ENCODE measurements at places on chromosomes 7 and 10.

GRCh38 chr10:74384615-74385183 is 233.7 kb downstream of the ADK start:
- no peak for DNase-seq

GRCh38 chr10:65602182-65602865 is 1323.5 kb upstream of the LRRTM3 start:
- no peak for DNase-seq

GRCh38 chr7:126700807-126701604 is 551.7 kb downstream of the GRM8 start:
- DNase-seq = no peak

DNA sequence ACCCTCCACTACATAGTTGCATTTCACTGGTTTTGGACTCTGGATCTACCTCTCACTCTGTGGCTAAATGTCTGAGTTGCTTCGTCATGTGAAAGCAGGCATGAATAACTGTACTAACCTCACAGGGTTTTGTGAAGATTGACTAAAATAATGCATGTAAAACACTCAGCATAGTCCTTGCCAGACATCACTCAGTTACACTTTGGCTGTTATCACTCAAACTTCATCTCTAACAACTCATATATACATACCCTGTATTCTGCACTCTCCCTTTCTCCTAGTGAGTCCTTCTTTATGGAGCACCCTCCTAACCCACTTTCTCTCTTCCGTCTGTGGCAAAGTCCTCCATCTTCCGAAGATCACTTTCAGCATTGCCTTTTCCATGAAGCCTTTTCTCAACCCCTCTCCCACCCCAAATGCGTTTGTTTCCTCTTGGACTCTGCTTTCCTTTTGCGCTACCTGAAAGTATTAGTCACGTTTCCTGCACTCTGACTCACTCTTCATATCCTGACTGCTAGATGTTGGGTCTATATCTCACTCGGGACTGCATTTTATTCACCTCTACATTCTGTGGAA is 72.6 kb downstream of the OSBPL3 start:
- no peak for DNase-seq

- no peak for DNase-seq
Measured at GRCh38 chr10:26574783-26575182, 122.7 kb upstream of the PDSS1 start.

DNA sequence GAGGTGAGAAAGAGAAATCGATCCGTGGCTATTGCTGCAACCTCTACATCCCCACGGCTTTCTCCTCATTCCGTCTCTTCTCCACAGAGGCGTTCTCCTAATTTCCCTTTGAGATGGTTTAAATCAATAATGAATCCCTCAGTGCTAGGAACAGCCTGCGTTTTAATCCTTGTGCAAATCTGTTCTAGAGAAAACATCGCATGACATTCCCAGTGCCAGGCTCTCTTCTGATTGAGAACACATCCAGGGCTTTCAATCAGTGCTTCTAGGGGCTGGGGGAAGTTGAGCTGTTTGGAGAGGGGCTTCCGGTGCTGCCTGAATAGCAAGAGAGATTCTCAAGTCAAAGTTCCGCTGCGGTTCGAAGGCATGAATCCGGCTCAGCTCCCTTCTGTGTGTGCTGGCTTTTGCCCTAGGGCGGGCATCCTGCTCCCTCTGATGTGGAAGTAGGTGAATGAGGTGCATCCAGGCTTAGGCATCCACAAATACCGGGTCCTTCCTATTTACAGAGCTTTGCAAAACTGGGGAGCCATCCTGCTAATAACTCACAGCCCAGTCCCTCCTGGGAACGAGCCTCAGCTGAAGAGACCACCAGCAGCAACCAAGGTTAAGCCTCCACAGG is 62.8 kb downstream of the CHST15 start:
- no peak for DNase-seq

DNA sequence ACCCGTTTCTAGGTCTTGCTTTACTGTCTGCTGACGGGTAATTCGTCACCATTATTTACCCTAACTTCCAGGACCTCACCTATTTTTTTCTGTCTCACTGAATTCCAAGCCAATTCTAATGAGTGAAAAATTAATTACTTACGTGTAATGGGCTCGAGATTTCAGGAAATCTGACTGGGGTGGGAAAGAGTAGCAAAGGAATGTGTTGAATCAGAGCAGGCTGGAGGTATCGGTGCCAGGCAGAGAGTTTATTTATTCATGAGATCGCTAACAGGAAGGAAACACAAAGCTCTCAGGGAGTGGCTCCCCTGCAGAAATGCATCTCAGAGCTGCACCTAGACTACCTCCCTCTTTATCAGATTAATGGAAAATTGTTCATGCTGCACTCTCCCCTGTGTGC is 4.0 kb upstream of the DIP2C start:
- DNase-seq = no peak

GRCh38 chr10:74641659-74642058 is 184.7 kb upstream of the KAT6B start:
- DNase-seq = no peak
